ENCODE measurements at places on chromosomes 6 and 20.

DNA sequence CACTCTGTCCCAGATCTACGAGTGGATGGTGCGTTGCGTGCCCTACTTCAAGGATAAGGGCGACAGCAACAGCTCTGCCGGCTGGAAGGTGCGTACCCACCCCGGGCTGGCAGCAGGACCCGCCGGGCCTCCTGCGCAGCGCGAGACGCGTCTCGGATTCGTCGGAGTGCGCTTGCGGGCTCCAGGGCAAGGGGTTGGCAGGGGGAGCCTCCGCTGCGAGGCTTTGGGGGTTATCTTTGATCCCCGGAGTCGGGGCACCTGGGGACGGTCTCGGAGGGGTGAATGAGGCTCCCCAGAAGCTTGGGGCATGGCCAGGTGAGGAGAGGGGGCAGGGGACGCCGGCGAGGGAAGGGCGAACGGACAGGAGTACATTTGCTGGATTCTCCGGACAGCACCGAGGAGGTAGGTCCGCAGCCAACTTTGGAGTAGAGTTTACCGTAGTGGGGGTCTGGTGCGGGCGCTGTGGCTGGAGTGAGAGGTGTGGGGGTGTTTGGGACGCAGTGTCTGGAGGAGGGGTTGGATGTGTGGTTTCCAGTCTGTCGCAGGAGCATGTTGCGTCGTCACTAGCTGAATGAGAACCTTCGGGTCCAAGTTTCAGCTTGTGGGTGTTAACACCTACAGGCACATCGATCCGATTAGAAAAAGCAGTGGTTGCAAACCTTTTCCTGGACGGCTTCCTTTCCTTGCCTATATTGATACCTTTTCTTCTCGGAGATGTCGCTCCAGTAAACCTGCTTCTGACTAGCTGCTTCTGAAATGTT lies 1.2 kb downstream of the FOXO3 start:
- DNase-seq = peak; percentile 61

GRCh38 chr6:10082385-10082784 lies 332.5 kb downstream of the TFAP2A start:
- no peak for DNase-seq

GRCh38 chr6:7664003-7664402 lies 61.9 kb upstream of the BMP6 start:
- no peak for DNase-seq

GRCh38 chr6:108322728-108323127 lies 27.9 kb downstream of the AFG1L start:
- DNase-seq = no peak

GRCh38 chr6:55136916-55137315 lies 37.4 kb upstream of the HCRTR2 start:
- DNase-seq = no peak

DNA sequence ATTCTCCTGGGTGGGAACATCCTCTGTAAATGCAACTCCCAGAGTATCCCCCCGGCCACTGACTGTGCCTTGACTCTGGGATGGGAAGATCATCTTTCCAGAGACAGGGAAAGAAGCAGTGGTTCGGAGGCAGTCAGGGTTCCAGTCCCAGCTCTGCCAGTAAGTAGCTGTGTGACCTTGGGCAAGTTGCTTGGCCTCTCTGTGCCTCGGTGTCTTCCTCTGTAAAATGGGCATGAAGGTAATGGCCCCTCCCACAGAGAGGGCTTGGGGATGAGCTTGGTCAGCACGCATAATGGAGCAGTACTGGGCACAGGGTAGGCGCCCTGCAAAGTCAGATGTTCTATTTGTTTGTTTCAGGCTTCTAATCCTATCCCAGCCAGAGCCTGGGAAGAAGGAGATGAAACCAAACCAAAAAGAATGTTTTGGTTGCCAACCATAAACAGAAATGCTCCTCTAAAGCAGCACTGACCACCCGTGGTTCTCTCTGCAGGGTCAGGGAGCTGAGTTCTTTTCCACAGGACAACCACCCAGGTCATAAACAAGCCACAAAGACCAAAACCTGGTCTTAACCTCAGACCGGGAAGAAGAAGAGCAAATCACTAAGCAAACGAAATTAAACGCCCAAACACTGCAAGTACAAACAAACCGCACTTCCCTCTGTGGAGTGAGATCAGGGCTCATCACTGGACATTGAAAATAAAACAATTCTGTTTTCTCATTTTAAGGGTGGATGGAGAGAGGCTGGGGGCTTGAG lies 381.0 kb upstream of the SULF2 start:
- no peak for DNase-seq

All from erythroblast (primary cell).